ENCODE measurements at places on chromosomes 3 and 15. TPM values are rescaled to one million over a fixed set of nuclear protein-coding genes. Genes with fewer than 3 reads are reported as not detected.

DNA sequence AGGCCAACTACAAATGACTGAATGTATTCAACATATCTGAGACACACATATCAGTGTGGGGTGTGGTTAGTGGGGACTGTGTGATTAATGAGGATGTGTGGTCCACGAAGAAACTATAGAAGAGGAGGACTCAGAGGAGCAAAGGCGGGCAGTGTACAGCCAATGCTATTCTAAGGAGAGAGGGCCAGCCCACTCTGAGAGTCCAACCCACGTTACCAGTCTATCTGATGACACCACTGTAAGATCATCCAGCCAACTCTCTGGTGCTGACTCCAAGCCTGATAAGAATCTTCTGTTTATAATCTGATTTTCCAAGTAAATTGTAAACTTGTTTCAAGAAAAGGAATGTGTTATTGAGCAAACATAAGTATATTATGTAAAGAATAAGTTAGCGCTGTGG is 47.2 kb downstream of the MCF2L2 start:
- H3K27ac ChIP-seq: no peak overlapping the region
- peaks cover 6% of the 10 kb centered on the region for H3K4me1 ChIP-seq
- peaks cover 6% of the 10 kb centered on the region for H3K36me3 ChIP-seq
- H3K4me3 ChIP-seq: no peak overlapping the region
- H3K27me3 ChIP-seq: peaks cover 2% of the 10 kb centered on the region

DNA sequence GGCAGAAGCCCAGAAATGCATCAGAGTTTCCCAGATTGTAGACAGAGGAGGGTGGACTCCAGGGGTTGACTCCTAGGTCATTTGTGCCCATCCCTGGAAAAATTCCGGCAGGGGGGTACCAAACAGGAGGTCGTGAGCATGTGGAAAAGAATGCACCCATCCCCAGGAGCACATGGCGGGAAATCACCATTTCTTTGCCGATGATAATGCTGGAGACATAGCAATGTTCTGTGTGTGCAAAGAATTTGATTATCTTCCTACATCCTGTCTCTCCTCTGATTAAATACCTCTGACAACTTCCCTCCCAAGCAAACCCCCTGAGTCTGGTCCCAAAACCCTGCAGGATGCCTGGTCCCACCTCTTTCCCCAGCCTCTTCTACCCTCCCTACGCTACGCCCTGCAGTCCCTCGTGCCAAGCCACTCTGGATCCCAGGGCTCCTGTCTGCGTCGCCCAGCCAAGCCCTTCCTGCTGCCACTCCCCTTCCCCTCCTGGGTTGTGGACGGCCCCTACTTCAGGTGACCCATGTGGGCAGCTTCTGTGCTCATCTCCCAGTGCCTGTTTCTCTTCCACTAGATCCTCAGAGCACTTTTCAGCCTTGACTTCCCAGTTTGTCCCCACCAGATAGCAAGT is 15.8 kb downstream of the WNT7A start:
- no peak overlapping the region for H3K4me3 ChIP-seq
- peaks cover 2% of the 10 kb centered on the region for H3K36me3 ChIP-seq
- peaks cover 15% of the 10 kb centered on the region for H3K27me3 ChIP-seq
- no peak overlapping the region for H3K27ac ChIP-seq
- no peak for DNase-seq
- peaks cover 17% of the 10 kb centered on the region for H3K4me1 ChIP-seq

DNA sequence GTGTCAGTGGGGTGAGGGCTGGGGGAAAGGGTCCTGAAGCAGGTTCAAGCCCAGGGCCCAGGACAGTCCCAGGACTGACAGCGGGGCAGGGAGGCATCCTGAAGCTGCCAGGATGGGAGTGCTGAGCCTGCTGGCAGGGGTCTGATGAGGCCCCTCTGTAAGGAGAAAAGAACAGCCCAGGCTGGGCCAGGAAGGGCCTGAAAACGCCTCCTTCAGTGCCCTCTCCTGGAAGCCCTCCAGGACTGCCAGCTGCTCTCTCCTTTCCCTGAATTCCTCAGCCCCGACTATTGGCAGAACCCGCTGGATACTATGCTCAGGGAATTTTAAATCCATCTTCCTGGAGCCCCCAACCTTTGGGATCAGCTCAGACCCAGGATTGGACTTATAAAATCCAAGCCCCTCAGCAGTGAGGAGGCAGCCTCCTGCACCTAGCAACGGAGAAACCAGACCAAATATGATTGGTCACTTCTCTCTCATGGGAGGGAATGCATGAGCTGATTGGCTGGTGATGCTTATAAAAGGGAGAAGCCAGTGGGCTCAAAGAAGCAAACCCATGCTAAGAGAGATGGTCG is 203.5 kb upstream of the LINGO1 start:
- no peak overlapping the region for H3K4me3 ChIP-seq
- H3K36me3 ChIP-seq: no peaks in the 10 kb centered on the region

The LRRC28 gene
- total RNA-seq: 18.0 TPM

DNA sequence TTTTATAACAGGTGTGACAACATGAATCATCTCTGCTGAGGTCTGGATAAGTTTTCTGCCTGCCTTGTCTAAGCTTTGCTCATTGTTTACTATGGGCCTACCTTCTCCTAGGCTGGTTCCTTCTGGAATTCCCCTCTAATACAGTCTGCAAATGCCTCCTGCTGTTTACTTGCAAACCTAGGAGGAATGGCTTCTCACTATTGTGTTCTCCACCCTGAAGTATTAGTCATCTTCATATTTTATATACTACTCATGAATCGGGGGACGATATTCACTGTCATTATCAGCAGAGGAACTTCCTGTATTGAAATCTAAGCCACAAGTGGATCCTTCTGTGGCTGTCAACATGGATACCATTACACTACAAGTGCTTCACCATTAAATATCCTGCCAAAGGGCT is 154.8 kb downstream of the PLCL2 start:
- peaks cover 45% of the 10 kb centered on the region for H3K36me3 ChIP-seq
- H3K27ac ChIP-seq: peak overlapping the region; percentile 68
- H3K27me3 ChIP-seq: no peaks in the 10 kb centered on the region
- DNase-seq: no peak
- H3K4me1 ChIP-seq: peaks cover 24% of the 10 kb centered on the region

DNA sequence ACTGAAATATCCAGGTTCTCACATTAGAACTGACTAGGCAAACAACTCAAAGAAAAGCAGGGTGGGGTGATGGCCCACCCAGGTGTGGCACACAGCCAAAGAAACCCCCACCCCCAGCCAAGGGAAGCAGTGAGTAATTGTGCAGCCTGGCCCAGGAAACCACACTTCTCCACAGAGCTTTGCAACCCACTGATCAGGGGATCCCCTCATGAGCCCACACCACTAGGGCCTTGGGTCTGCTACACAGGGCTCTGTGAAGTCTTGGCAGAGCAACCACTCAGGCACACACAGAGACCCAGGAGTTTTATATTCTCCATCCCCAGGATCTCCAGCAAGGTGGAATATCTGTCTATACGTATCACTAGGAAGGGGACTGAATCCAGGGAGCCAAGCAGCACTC is 22.2 kb upstream of the TRIM42 start:
- H3K4me1 ChIP-seq: no peaks in the 10 kb centered on the region
- no peak for DNase-seq
- no peaks in the 10 kb centered on the region for H3K36me3 ChIP-seq
- H3K27ac ChIP-seq: no peak overlapping the region
- H3K27me3 ChIP-seq: no peaks in the 10 kb centered on the region

- H3K4me1 ChIP-seq: no peaks in the 10 kb centered on the region
- H3K27ac ChIP-seq: no peak overlapping the region
- no peak overlapping the region for H3K4me3 ChIP-seq
- H3K36me3 ChIP-seq: no peaks in the 10 kb centered on the region
- no peak for DNase-seq
Measured at GRCh38 chr3:136021803-136022202, 56.3 kb downstream of the PPP2R3A start.

GRCh38 chr15:100340721-100341238 is 995 bp downstream of the ADAMTS17 start:
- H3K36me3 ChIP-seq: no peaks in the 10 kb centered on the region
- H3K4me3 ChIP-seq: peak overlapping the region; percentile 67
- H3K4me1 ChIP-seq: peaks cover 18% of the 10 kb centered on the region
- peaks cover 17% of the 10 kb centered on the region for H3K27me3 ChIP-seq

The CHRM5 gene
- not detected for total RNA-seq

The PRSS50 gene
- total RNA-seq: not detected

The CELSR3 gene
- 15.6 TPM for total RNA-seq

GRCh38 chr3:73493543-73494308 is 131.0 kb downstream of the PDZRN3 start:
- no peak overlapping the region for H3K27ac ChIP-seq
- H3K4me3 ChIP-seq: no peak overlapping the region
- H3K36me3 ChIP-seq: no peaks in the 10 kb centered on the region

- peaks cover 4% of the 10 kb centered on the region for H3K27me3 ChIP-seq
- no peak overlapping the region for H3K4me3 ChIP-seq
- peak; percentile 19 for DNase-seq
- no peaks in the 10 kb centered on the region for H3K36me3 ChIP-seq
- peaks cover 26% of the 10 kb centered on the region for H3K4me1 ChIP-seq
Measured at GRCh38 chr3:39130026-39130425, 22.5 kb downstream of the TTC21A start.
